Cardiac fibroblast (primary cell): ENCODE measurements at places on chromosomes 11 and 22.

GRCh38 chr11:45384711-45385241 lies 98.6 kb upstream of the SYT13 start:
- DNase-seq, result no peak

DNA sequence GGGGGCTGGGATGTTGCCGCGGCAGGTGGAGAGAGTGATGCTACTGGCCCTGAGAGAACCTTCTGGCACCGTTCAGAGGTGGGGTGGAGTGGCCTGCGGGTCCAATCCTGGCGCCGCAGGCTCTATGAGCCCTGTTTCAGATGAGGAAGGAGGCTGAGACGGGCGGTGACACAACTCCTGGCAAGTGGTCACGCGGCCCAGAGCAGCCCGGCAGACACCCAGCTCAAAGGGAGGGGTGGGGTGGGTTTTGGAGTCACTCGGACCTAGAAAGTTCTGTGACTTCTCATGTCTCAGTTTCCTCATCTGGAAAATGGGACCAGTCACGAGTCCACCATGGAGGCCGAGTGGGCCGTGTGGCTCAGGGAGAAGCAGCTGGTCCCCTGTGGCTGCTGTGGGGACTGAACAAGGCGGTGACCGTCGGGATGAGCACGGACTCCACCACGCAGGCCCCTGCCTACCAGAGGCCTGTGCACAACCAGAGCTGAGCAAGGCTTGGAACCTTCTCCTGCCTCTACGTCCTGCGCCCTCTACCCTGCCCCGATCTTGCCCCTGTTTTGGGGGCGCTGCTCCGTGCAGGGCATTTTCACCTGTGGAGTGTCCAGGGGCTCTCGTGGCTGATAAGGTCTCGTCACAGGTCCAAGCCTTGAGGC lies 3.7 kb downstream of the TSPO start:
- DNase-seq, result no peak

- DNase-seq, result no peak
Measured at GRCh38 chr11:73413256-73413655, 37.1 kb downstream of the RELT start.

- DNase-seq, result no peak
Measured at GRCh38 chr11:41999066-41999465, 539.6 kb upstream of the LRRC4C start.

DNA sequence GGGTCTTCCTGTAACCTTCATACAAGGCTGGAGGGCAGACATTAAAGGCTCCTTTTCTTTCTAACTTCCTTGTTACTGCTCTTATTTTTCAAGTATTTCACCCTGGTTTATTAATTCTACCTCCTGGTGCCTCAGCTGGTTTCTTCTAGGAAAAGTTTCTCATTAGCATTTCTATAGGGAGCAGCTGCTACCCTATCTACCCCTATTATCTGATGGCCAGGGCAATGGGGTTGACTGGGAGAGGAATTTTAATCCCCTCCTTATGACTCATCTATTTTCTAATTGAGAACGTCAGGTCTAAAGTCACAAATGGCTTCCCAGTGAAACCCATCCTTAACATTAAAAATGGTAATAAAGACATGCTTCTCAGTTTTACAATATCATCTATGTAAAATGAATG lies 5.0 kb downstream of the MAP6 start:
- DNase-seq, result no peak
